ENCODE measurements at places on chromosomes 4 and X. TPM values are rescaled to one million over a fixed set of nuclear protein-coding genes. Genes with fewer than 3 reads are reported as not detected.

TMPRSS11A gene
- total RNA-seq = not detected

TLR2 gene
- 68.5 TPM for total RNA-seq

SEC24D gene
- 97.7 TPM for total RNA-seq

LDOC1 gene
- total RNA-seq = 111 TPM

INTU gene
- total RNA-seq = 11.0 TPM

RNF175 gene
- not detected for total RNA-seq

PI4K2B gene
- 12.9 TPM for total RNA-seq

BANK1 gene
- total RNA-seq = 1.1 TPM

FHIP1A gene
- 28.8 TPM for total RNA-seq

EDA gene
- total RNA-seq = 2.0 TPM

FRG2 gene
- not detected for total RNA-seq

STS gene
- 7.8 TPM for total RNA-seq

SMPX gene
- not detected for total RNA-seq

ZCCHC18 gene
- 0.49 TPM for total RNA-seq

COL4A5 gene
- 39.8 TPM for total RNA-seq

GUCY1B1 gene
- total RNA-seq = 34.1 TPM

CLDN22 gene
- total RNA-seq = not detected

ODAPH gene
- not detected for total RNA-seq

F9 gene
- total RNA-seq = not detected

HEPH gene
- 109 TPM for total RNA-seq

PRKG2 gene
- total RNA-seq = not detected

CSN1S1 gene
- total RNA-seq = not detected

EOLA1 gene
- total RNA-seq = 22.6 TPM

XAGE2 gene
- total RNA-seq = not detected

NAAA gene
- total RNA-seq = 152 TPM

FGF2 gene
- 50.2 TPM for total RNA-seq

DDIT4L gene
- 1.6 TPM for total RNA-seq

NUP62CL gene
- not detected for total RNA-seq

NRK gene
- 7.4 TPM for total RNA-seq

HTN1 gene
- not detected for total RNA-seq

ADAMTS3 gene
- 5.4 TPM for total RNA-seq

ADGRA3 gene
- total RNA-seq = 43.6 TPM

TMEM156 gene
- not detected for total RNA-seq

GPR173 gene
- 2.7 TPM for total RNA-seq

CFI gene
- 20.5 TPM for total RNA-seq

SPIN2A gene
- 0.54 TPM for total RNA-seq

EIF2S3 gene
- total RNA-seq = 71.5 TPM

G3BP2 gene
- 126 TPM for total RNA-seq

SYNPO2 gene
- total RNA-seq = 313 TPM

SRPX gene
- total RNA-seq = 65.9 TPM

JAKMIP1 gene
- total RNA-seq = 0.28 TPM

LRP2BP gene
- 7.6 TPM for total RNA-seq

ACOT9 gene
- 57.7 TPM for total RNA-seq

PCDH19 gene
- 0.41 TPM for total RNA-seq

SULT1E1 gene
- not detected for total RNA-seq

ZFYVE28 gene
- total RNA-seq = 11.5 TPM

RAB33A gene
- not detected for total RNA-seq

Measured in thoracic aorta (tissue), 2 donors.